Astrocyte (in vitro differentiated cells and primary cell): ENCODE measurements at places on chromosomes 11 and 22.

- DNase-seq: no peak
These were observed 3.1 kb downstream of the NAP1L4 start for GRCh38 chr11:2989006-2989405.

DNA sequence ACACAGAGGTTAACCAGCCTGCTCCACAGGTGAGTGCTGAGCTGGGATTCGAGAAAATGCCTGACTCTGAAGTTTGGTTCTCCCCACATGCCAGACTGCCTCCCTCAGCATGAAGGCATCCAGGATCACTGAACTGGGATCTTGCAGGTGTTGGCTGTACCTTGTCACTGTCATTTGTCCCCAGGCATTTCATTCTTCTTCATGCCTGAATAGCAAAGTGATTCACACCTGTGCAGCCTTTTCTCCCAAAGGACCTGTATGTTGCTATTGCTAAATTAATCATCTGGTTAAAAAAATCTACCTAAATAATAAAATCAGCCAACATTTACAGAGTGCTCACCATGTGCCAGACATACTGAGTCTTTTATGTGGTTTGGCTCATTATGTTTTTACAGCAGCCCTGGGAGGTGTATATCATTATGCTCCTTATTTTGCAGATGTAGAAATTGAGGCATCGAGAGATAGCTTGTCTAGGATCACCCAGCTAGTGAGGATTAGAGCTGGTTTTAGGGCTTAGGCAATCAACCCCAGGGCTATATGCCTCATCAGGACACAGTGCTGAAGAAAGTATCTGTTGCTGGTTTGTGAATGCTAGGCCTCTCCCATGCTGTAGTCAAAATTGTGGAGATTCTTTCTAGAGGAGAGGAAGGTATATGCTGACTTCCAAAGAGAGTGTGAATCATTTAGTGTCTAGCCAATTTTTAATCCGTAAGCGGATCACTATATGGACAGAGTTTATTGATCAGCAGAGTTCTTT, 204.4 kb downstream of the HIPK3 start:
- DNase-seq: no peak

DNA sequence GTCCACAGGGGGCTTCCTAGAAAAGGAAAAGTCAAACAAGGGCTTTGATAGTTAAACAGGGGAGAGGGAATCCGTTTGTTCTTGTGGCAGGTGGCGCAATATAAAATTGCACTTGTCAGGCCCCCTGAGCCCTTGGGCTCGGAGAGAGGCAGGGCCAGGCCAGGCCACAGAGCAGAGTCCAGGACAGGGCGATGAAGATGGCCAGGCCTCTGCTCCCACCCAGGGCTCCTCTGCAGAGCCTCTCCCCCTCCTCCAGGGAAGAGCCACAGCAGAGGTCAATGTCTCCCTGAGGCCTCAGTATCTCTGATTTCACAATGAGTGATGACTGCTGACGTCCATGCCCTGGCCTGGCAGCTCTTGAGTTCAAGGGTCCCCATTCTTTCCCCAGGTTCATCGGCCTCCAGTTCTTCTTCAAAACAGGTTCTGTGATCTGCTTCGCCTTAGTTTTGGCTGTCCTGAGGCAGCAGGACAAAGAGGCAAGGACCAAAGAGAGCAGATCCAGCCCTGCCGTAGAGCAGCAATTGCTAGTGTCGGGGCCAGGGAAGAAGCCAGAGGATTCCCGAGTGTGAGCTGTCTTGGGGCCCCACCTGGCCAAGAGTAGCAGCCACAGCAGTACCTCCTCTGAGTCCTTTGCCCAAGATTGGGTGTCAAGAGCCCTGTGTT, 36.4 kb upstream of the TPBGL start:
- DNase-seq: no peak

- no peak for DNase-seq
These were observed 22.3 kb upstream of the NRGN start for GRCh38 chr11:124717421-124717785.

GRCh38 chr11:3189196-3189843, 24.2 kb upstream of the OSBPL5 start:
- no peak for DNase-seq

DNA sequence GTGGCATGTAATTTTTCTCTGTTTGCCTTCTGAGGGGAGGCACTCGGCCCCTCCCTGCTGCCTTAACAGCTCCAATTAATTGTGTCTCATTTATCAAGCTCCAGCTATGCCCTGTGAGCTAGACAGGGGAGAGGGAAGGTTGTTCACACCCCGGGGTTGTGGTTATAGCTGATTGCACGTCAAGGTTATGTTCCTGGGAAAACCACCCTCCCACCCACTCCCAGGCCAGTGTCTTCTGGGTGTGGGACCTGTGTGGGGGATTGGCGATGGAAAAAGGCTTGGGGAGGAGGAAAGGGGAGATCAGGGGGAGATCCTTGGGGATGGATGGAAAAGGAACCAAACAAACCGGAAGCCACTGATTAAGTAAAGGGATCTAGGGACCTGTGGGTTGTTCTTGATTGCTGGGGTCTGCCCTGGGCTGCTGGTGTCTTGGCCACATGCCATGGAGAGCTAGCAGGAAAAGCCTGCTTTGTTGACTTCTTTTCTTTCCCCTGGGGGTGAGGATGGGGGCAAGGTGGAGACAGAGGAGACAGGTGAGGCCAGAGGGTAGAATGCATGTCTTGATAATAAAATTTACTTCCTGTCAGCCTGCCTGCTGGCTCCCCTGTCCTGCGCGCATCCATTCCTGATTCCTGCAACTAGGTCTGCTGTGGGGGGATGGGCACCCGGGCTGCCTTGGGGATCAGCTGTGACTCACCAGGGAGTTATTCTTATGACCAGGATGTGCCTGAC, 13.5 kb upstream of the SORL1-AS1 start:
- DNase-seq: peak; percentile 95

DNA sequence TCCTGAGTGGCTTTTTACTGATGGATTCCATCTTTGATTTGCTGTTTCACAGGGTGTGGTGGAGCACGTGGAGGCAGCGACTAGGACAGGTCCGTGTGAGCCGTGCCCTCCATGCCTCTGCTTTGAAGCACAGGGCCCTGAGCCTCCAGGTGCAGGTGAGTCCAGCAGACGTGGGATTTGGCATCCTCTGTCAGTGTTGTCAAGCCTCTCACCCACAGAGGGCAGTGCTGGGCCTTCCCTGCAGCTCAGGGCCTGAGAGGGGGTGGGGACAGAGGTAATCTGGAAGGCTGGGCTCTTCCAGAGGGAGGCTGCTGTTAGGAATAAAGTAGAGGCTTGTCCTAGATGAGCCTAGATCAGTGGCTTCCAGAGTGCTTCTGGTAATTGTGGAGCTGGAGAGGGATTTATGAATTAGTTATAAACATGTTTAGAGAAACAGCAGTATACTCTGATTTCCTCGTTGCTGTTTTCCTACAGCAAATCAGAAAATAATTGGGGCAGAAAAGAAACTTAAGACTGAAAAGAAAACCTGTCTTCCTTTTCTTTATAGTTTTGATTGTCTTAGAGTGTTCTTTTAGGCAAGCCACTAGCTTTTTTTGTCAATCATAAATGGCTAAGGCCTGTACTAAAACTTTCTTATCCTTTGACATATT, 65.0 kb downstream of the SFI1 start:
- DNase-seq: peak; percentile 49

GRCh38 chr11:119712459-119713358, 16.3 kb downstream of the NECTIN1 start:
- no peak for DNase-seq

- DNase-seq: peak; percentile 33
These were observed 8.2 kb downstream of the CBX7 start for GRCh38 chr22:39144101-39144767.

DNA sequence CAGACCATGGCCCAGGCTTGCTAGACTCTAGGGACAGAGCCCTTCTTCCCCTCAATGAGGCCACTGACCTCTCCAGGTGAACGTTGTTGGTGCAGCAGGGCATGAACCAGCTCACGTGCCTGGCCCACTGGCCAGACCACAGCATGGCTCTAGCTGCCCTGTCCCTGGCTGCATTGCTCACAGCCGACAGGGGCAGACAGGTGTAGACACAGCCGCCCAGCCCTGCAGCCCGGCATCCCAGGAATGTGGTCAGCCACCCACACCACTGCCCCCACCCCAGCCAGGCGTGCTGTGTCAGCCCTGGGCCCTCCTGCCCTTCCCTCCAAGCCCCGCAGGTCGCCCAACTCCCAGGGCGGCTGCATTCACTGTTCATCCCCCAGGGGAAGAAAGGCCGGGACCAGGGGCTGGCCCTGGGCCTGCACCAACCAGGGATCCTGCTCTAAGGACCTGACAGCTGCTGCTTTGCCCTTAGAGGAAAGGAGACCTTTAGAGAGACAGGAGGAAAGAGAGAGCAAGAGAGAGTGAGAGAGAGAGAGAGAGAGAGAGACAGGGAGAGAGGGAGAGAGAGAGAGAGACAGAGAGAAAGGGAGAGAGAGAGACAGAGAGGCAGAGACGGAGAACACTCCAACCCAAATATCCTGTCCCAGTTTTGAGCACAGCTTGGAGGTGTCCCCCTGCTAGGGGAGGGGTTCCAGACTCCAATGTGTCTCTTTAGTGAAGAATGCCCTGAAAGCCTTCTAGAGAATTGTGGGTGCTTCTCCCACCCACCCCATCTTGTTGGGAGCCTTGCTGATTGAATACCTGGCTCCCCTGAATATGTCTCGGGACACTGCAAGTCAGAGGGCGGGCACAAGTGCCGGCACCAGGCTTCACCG, 44.2 kb upstream of the LINC01488 start:
- DNase-seq: peak; percentile 57

- no peak for DNase-seq
These were observed 97.7 kb upstream of the CRYBB3 start for GRCh38 chr22:25101986-25102385.

- peak; percentile 74 for DNase-seq
These were observed 650 bp upstream of the CHID1 start for GRCh38 chr11:911031-911889.

DNA sequence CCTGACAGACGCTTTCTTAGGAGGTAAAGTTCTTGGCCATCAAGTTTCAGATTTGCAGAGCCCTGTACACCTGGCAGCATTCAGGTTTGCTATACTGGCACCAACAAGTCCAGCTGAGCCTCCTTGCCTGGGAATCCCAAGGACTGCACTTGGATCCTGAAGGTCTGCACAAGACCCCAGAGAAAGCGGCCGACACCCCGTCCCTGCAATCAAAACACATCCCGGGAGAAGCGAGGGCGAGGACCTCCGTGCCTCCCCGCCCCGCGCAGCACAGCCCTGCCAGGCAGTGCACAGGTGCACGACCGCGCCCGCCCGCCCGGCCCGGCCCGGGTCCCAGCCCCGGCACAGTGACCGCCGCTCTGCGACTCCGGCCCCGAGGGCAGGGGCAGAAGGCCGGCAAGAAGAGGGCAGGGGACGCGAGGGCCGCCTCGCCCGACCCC, 559 bp downstream of the MRTFA start:
- no peak for DNase-seq

- no peak for DNase-seq
These were observed 130.8 kb downstream of the GRIK4 start for GRCh38 chr11:120642196-120642894.

DNA sequence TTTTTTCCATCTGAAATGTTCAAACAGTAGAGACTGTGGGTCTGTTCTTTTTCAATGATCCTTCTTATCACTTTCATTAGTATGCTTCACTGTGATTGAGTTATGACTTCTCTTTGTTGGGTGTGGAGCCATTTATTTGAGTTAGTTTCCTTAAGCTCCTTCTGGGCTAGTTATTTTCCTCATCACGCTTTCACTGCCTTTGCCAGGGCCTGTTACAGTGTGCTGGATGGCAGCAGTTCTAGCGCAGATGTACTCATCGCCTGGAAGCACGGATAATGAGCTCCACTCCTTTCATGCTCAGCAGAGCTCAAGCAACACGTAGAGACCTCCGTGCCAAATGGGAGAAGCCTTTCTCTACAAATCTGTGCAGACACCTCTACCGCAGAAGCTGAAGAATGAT, 7.0 kb upstream of the ARHGAP42 start:
- DNase-seq: no peak

GRCh38 chr22:24761888-24762675, 12.4 kb downstream of the PIWIL3 start:
- DNase-seq: no peak

GRCh38 chr11:27028561-27028965, 12.1 kb upstream of the BBOX1 start:
- peak; percentile 34 for DNase-seq

DNA sequence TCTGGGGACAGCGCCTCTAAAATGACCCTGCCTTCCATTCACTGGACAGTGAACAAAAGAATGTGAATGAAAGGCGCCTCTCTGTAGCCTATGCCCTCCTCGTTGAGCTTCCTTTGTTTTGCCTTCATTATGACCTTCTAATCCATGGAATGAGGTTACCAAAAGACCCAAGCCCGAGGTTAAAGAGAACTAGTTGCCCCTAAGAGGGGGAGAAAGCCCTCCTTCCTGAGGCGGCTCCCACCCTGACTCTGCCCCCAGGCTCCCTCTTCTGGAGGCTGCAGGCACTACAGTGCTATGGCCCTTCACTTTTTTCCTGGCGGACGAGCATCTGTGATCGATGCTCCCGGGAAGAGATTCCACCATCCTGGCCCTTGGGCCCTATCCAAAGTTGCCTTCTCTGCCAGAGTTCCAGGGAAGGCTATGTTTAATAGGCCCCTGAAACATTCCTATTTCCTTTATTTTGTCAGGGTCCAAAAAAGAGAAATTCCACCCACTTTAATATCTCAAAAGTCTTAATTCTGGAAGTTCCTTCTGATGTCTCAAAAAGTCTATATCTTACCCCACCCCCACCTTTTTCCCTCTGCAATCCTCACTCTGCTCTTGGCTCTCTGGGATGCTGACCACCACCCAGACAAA, 147.3 kb downstream of the FEZ1 start:
- DNase-seq: peak; percentile 9

DNA sequence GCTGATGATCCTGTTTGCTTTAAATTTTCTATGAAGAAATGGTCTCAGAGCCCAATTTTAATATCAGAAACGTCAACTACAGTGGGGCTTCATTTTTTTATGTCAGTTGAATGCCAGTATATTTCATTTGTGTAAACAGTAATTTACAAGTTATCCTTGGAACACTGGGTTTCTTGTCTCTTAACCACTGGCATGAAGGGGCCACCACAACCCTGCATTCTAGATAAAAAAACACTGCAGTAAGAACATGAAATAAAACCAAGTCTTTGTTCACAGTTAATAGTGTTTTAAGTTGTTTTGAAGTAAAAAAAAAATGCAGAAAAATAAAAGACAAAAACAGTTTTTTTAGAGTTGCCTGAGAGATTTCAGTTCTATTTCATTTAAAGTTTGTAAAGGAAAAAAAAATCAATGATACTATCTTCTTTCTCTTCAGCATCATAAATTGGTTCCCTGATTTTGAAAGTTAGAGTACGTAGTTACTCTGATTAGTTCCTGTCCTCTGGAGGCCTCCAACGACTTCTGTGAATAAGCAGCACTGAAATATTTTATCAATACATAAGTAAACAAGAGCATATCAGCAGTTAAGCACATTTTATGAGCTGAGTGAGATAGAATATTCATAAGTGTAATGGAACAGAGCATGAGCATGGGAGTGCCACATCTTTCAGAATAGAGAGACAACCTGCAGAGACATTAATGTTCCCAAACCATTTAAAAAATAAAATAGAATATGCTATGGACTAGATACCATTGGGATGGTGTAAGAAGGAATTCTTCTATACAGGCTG, 7.8 kb upstream of the DDI1 start:
- DNase-seq: peak; percentile 42

GRCh38 chr22:30393885-30394284, 2.9 kb upstream of the SEC14L2 start:
- no peak for DNase-seq

GRCh38 chr11:132142554-132142953, 772.1 kb downstream of the NTM start:
- DNase-seq: no peak

GRCh38 chr11:67022341-67022933, 497 bp upstream of the SYT12 start:
- peak; percentile 63 for DNase-seq
